ENCODE measurements at places on chromosomes 6 and 20. TPM values are rescaled to one million over a fixed set of nuclear protein-coding genes. Genes with fewer than 3 reads are reported as not detected.

DNA sequence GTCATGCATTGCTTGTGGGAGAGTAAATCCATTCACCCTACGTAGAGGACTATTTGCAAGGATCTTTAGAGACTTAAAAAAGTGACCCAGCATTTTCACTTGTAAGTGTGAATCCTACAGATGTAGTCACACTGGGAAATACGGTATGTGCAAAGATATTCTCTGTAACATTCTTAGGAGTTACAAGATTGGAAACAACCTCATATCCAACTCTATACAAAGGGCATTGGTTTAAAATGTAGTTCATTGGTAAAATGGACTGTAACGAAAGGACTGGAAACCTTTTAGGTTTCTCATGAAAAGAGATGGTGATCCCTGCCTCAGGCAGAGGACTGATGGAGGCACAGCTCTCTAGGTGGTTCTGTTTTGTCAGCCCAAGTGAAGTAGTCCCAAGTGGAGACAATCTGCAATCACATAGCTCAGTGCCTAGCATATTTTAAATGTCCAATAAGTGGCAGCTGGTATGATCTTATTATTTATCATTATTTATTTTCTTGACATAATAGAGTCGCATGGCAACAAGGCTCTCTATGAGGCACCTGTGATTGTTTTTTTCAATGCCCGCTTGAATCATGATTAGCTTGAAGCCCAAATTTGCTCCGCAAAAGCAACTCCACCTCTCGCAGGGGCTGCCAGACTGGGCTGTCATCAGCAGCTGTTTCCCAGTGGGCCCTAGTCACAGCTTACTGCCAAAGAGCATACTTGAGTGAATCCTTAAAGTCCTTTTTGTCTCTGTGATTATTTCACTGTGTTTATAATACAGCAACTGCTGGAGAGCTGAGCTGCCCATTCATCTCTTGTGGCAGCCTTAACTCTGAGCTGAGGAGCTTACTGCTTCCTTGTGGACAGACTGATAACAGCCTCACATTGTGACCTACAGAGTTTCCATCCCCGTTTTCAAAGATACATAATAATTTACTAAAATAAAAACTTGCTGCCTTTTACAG lies 19.8 kb upstream of the ENPP1 start:
- DNase-seq = peak; percentile 50

DNA sequence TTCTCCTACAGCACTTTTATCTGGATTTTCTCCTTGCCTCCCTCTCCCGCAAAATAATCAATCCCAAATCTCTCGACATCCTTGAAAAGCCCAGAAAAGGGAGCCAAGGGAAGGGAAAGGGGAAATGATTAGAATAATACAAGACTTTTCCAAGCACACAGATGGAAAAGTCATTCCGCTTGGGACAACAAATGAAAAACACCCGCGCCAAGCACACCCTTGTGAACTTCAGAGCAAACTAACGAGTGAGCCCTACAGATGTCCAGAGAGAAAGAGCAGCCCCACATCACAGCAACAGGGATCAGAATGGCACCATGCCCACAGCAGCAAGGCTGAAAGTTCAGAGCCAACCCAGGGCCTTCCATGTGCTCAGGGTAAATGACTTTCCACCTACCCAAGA lies 49.6 kb downstream of the NINL start:
- DNase-seq = no peak

GRCh38 chr6:92979281-92979680 lies 440.1 kb downstream of the EPHA7 start:
- DNase-seq = no peak

GRCh38 chr6:166813461-166813860 lies 142.9 kb downstream of the RNASET2 start:
- DNase-seq = no peak

Gene BPIFB1
- total RNA-seq = not detected

GRCh38 chr6:166822609-166823008 lies 133.7 kb downstream of the RNASET2 start:
- no peak for DNase-seq

DNA sequence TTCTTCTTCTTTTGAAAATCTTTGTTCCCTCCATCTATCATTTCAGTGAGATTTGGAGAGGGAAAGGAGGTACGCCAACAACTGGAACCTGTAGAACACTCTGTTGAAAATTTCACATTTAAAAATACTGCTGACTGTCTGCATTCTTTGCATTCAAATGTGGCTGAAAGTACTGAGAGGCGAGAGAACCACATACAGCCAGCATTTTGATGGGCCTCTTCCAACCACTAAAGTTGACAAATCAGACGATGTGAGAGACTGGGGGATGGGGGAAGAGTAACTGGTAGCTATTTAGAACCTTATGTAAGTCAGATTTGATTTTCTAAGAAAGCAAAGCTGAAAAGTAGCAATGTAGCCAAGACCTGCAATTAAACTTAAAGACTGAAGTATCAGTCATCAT lies 77.5 kb downstream of the FKBP5 start:
- no peak for DNase-seq

Gene FILIP1
- 160 TPM for total RNA-seq

DNA sequence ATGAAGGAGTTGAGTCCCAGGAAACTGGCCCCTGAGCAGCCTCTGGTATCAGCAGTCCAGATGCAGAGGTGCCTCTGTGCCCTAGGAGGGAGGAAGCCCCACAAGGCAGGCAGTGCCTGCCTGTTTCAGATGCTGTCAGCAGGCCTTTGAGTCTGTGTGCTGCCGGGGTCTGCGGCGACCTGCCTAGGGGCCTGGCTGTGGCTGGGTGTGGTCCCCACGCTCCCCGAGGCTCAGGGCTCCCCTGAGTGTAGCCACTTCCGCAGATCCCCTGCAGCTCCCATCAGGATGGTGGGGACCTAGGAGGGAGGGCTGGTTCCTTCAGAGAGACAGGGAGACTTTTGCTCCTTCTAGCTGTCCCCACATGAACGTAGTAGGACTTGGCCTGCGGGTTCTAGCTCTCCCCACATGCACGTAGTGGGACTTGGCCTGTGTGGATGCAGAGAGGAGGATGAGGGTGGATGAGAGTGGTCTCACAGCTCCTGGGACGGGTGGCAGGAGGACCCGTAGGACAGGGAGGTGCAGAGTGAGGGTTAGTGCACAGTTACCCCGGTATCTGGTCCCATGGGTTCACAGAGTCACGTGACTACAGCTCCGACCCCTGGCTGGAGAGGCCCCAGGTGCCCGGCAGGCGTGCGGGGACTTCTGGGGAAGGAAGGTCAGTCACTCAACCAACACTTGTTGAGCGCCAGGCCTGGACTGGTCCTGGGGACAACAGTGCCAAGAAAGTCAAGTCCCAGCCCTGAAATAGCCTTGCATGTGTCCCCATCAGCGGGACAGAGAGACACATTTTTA lies 41.0 kb downstream of the CDH4 start:
- DNase-seq = peak; percentile 5

DNA sequence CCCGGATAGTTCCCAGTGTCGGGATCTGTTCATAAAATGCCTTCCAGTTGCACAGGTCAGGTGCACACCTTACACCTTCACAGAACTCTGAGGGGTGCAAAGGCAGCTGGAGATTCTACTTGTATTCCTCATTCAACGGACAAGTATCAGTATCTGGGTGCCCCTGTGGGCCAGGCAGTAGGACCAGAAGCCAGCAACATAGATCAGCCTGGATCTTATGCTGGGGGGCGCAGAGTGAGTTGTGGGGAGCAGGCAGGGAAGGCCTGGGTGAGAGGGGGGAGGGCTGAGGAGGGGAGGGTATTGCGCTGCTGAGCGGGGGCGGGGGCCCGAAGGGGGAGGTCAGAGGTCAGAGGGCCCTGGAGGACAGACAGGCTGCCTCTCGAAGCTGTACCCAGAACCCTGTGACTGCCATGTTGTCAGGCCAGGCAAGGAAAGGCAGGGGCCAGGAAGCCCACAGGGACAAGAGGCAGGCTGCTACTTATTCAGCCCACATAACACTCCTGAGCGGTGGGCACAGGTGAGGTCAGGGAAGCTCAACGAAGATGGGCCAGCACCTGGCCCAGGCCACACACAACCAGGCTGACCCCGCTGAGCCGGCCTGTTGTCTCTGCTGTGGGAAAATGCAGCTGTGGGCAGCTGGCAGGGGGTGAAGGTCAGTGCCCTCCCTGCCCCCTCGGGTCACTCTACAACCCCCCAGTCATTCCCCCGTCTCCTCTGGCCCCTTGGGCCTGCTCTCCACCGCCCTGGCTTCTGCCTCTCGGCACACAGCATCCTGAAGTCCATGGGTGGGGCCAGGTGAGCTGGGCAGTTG lies 1.1 kb downstream of the OPRL1 start:
- no peak for DNase-seq

GRCh38 chr6:149318581-149319286 lies 1.2 kb downstream of the TAB2 start:
- DNase-seq = no peak

DNA sequence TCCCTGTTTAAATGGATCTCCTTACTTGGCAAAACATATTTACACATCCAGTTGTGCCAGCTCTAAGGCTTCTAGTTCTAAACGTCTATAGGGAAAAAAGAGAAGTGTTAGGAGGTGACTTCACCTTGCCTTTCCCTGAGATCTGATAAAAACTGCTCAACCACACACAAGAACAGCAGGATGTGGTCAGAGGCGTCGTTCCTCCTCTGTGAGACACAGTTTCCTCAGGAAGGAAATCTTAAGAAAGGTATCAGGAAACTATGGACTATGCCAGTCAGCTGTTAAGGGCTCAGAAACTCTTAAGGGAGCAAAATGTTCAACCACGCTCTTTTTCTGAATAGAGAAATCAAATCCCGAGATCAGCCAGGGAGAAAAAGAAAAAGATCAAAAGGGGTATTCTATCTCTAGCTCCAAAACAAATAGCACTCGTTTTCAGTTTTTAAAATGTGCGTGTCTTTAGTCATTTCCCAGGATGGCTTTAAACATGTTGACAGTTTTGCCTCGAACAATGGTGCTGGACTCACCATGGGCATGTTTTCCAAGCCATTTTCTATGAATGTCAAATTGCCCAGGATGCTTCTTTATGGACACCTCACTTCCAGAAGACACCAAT lies 154.5 kb downstream of the HACE1 start:
- no peak for DNase-seq

DNA sequence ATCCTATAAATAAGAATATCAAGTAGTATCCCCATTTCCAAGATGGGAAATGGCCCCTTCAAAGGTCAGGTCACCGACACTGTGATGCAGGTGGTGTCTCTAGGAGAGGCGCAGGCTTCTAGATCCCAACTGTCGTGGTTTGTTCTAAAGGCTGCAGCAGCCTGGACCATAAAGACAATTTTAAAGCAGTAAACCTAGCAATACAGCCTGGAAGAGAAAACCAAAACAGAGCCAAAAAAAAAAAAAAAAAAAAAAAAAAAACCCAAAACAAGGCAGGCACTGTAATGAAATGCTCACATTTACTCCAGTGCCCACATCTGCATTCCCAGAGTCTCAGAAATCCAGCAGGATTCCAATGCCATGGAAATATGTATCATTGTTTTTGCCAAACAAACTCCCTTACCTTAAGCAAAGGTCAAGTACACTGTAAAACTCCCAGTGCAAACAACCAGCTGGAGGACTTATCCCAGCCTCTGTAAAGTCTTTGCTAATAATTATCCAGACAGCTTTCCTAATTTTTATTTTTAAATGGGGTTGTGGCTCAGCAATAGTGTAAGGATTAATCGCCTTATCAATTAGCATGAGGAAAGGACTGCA lies 98.2 kb downstream of the PSMG4 start:
- no peak for DNase-seq

GRCh38 chr6:153123801-153124200 lies 7.3 kb downstream of the RGS17 start:
- DNase-seq = no peak

DNA sequence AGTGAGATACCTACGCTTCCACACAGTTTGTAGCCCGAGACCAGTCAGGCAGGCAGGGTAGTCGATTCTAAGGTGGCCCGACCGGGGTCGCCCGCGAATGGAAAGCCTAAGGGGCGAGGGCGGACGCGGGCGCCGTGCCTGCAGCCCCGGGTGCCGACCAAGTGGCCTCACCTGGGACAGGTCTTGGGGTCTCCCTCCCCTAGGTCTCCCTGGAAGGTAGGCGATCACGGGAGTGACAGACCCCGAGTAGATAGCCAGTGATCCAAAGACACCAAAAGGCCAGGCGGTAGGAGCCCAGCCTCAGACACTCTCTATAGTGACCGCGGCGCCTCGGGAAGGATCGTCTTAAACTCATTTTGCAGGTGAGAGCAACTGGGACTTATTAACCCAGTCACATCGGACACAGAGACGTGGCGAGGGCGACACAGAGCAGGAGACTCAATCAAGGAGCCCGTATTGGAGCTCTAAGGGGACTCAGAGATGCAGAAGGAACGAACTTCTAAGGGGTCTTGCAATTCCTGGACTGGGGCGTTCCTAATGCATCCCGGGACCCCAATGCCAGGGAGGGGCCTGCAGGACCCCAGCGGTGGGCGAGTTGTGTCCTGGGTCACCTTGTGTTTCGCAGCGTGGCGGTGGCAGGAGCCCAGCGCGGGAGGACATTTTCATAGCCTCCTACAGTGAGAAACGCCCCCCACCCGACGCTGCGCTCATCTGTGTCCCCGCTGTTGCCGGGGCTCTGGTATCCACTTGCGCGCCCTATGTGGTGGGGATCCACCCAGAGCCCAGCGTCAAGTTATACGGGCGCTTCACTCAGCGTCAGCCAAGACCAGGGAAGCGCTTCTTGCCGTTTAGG lies 2.1 kb upstream of the VSX1 start:
- DNase-seq = no peak

Gene RCAN2
- 258 TPM for total RNA-seq

GRCh38 chr20:58777657-58778056 lies 73.0 kb downstream of the GNAS-AS1 start:
- DNase-seq = no peak

DNA sequence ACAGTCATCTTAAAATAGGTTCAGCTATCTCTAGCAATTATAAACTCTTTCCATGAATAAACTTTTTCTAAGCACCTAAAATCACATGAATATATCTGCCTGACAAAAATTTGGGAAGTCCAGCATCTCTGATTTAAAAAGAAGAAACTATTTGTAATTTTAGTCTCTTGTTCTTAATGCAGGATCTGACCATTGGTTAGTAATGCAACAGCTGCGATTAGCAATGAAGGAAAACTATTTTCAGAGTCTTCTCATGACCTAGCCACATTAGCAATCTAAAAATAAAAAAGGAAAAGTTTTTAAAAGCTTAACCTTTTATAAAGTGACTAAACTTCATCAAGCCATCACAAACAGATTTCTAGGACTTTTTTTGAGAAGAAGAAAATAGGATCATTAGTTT lies 97.5 kb downstream of the PTPRK start:
- DNase-seq = no peak

Gene C6orf58
- total RNA-seq = not detected

Gene SNAP25
- total RNA-seq = not detected

DNA sequence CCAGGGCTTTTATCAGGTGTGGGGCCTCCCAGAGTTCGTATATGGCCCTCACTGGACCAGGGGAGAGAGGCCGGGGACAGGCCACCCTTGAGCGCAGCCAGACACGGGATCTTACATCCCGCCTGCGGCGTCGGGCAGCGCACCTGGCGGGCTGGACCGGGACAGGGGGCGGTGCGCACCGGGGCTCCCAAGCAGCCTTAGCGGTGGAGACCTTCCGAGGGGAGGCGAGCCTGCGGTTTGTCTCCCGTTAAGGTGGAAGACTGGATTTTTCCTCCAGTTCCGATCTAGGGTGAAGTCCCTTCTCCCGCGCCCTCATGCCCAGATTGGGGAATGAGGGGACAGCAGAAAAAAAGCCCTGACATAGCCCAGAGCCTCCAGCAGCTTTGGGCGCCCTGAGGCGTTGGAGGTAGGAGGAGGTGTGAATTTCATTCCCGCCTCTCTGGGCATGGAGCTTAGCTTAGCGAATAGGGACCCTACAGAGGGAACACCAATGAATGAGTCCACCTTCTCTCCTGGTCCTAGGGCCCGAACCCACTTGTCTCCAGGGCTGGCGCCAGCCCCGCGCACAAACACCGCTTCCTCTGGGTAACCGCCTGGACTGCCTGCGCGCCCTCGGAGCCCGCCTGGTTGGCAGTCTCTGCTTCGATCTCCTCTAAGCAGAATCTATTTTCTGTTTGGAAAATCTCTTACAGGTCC lies 6.7 kb upstream of the LAMP5 start:
- no peak for DNase-seq
